Stimulated activated CD4-positive, alpha-beta T cell treated with anti-CD3 and anti-CD28 coated beads, TNF-alpha, amount 100 ng/mL, for 1 hour (primary cell): ENCODE measurements at places on chromosomes 1 and 21.

DNA sequence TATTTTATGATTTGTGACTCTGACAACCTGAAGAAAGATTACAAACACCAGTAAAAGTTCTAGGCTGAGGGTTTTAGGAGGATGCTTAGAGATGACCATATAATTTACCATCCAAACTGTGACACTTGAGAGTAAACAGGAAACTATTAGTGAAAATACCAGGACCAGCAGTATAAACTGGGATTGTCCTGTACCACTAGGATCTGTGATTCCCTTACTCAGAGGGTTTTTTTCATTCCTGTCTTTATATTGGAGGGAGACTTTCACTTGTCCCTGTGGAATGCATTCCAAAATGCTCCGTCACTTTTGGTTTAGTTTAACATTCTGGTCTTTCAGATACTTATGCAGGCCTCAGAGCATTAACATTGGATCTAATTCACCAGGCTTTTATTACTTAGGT lies 482.9 kb downstream of the PTBP2 start:
- DNase-seq, result no peak

- DNase-seq, result no peak
Observed at GRCh38 chr1:147215540-147215916, 9.6 kb downstream of the FMO5 start.

DNA sequence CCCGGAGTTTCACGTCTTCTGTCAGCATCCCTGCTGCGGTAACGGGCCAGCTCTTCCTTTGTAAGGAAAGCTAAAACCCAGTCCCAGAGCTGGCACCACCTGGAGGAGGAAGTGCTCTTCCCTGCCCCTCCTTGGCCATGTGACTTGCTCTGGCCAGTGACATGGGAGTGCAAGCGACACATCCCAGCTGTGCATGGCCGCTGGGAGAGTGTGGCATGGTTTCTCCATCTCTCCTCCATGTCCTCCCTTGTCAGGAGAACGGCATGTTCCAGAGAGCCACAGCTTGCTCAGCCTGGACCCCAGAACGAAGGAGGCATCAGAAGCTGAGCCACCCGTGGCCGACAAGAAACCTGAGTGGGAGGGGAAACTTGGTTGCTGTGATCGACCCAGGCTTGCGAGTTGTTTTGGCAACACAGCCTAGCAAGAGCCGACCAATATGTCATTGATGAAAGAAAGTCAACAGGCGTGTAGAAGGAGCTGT lies 2.7 kb upstream of the PRXL2B start:
- no peak for DNase-seq

DNA sequence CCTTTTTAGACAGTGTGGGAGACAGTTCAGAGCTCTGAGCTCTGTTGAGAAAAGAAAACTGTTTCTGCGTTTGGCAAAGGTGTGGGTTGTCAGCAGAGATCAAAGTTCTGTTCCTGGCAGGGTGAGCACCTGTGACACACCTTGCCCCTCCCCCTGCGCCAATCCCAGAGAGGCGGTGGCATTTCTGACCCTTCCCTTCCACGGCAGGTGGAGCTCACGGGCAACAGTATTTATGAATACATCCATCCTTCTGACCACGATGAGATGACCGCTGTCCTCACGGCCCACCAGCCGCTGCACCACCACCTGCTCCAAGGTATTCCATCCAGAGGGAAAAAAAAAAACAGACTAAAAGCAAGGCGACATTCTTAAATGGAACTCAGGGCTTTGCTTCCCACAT lies 20.7 kb downstream of the SIM2 start:
- no peak for DNase-seq

- no peak for DNase-seq
Observed at GRCh38 chr1:65425697-65426096, 5.2 kb downstream of the LEPR start.

GRCh38 chr1:152827173-152827572 lies at the start of gene LCE1A:
TSS of gene LCE1A (plus strand) at chr1:152827473. CDS start at chr1:152827473, 0 bp downstream.
- no peak for DNase-seq

DNA sequence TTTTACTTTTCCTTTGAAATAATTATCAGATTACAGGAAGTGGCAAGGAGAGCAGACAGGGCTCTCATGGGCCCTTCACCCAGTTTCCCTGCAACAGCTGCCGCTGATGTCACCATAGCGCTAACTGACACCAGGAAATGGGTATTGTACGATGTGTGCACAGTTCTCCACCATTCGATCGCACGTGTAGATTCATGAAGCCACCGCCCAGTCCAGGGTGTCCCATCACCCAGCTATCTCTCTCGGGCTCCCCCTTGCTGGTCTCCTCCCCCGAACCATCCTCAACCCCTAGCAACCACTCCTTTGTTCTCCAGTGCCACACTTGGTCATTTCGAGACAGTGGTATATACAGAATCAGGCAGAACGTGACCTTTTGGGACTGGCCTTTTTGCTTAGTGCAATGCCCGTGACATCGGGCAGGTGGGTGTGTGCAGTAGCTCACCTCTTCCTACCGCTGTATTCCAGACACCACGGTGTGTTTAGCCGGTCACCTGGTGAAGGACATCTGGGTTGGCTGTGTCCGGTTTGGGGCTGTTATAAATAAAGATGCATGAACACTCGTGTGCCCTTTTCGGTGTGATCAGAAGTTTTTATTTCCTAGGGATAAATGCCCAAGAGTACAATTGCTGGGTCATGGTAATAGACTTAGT lies 118.4 kb downstream of the CRYAA start:
- DNase-seq, result no peak

DNA sequence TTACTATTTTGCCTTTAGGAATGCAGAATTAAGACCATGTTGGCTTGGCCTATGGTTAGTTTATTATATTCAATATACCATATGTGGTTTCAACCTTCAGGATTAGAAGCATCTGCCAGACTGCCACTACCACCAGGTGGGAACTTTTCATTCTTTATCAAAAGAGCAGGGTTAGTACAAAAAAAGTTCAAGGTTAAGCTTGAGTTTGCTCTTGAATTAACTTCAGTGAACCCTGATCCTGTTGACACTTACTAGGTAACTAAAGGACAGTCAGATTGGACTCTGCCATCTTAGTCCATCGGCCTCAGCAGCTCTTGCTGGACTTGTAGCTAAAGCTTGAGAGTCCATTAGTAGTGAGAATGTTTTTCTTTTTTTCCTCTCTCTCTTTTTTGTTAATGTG lies 22.1 kb downstream of the CLIC4 start:
- no peak for DNase-seq

GRCh38 chr1:2045468-2046173 lies 4.6 kb upstream of the PRKCZ start:
- DNase-seq, result no peak

DNA sequence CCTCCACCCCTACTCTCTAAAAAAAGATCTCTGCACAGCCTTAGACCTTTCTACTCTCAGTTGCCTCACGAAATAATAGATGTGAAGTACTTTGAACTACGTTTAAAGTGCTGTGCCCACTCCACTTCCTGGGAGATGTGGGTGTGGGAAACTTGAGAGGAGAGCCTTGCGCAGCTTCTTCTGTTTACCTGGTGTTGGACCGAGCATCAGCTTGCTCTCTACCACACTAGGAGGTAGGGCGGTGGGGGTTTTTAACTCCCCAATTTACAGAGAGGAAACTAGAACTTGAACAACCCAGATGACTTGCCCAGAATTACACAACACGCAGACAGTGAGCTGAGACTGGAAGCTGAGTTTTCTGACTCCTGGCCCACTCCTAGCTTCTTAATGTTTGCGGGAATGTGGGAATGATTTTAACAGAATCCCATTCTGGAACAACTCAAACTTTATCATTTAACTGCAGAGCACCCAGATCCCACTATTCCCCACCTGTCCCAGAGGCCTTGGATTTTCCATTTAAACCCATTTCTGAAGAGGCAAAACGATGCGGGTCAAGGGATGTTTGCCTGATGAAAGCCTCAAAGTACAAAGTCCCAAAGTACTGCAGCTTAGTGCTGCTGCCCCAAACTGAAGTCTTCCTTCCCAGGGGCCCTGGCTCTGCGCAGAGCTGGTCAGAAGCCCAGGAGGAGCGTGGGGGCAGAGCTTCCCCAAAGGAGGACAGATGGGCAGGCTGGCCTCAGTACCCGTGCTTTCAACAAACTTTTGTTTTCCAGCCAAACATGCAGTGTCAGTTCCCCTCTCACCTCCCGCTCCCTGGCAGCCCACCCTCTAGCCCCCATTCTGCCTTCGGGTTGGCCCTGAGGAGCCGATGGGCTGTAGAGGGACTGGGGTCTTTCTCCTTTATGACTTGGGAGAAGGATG lies 19.0 kb downstream of the BTG2 start:
- DNase-seq, result no peak

DNA sequence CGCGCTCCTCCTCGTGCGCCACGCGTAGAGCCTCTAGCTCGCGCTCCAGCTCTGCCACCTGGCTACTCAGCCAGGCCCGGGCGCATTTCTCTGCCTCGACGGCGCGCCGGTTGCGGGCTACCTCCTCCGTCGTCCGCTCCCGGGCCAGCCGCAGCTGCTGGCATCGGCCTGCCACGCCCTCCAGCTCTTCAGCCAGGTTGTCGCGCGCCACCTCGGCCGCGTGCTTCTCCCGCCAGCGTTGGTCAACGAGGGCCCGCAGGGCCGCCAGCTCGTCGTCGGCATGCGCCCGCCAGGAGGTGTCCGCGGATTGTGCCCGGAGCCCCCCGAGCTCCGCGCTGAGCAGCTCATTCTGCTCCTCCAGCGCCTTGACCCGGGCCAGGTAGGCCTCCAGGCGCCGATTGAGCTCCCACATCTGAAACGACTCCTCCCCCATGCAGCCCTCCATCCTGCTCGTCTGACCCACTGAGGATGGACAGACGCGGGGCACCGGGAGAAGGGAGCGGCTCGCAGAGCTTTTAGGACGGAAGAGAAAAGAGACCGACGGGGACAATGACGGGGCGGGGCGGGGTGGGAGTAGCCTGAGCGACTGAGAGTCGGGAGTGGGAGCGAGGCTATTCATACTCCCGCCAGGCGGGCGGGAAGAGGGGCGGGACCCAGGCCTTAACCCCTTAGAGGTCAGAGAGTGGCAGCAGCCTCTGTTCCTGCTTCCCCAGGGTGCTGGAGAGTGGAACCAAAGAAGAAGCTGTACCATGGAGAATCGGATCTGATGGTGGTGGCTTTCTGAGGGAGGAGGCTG lies at the start of gene NES:
NES (minus strand) TSS at position 588 of the 796 bp plus-strand sequence; CDS start at position 445, 143 bp downstream.
- no peak for DNase-seq

DNA sequence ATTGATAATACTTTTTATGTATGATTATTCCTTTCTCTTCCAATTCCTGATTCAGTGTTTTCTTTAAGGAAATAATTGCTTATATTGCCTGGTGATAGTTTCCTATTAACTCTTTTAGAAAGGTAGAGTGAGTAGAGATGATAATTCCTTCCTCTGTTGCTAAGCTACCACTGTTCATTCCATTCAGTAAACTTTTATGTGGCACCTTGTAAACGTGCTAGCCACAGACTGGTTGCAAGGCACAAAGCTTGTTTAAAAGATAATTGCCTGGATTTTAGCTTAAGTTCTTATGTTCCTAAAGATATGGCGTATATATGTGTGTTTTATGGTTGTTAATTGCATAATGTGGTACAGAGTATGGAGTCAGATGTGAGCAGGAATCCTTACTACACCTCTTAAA lies 3.2 kb downstream of the ZFYVE9 start:
- no peak for DNase-seq

DNA sequence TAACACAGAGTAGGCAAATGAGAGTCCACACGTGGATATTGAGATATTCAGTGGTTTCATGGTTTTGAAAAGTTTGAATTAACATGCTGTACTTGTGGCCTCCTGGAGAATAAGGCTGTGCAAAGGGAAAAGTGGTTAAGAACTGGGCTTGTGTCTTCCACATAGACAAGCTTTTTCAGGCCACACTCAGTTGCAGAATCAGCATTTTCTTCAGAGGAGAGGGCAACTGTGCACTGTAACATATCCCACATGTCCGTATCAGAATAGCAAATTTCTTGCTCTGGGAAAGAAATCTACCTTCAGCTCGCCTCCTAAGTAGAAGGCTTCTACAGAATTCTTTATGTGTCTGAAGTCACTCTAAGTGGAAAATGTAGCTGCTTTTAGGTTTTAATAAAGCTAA lies 84.9 kb downstream of the ZC3H11B start:
- no peak for DNase-seq

- DNase-seq, result no peak
Observed at GRCh38 chr1:245896258-245896657, 610.8 kb downstream of the SMYD3 start.

GRCh38 chr1:242178924-242179708 lies 180.2 kb upstream of the MAP1LC3C start:
- DNase-seq, result no peak

- no peak for DNase-seq
Observed at GRCh38 chr21:33682992-33683627, 40.8 kb downstream of the ITSN1 start.

DNA sequence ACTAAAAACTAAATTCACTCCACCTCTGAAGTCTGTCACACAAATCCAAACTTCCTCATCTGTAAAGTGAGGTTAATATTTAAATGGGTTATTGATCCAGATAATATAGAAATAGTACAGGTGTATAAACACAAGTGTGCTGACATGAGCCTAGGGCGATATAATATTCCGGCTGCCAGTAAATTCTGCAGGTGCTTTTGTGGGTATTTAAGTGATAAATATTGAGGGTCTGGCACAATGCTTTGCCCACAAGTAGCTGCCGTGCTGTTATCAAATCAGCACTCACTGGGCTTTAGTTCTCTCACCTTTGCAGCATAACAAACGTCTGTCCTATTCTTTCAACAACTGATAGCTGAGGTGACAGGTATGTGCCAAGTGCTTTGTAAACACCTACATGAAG lies 7.6 kb downstream of the PABPC4 start:
- no peak for DNase-seq

DNA sequence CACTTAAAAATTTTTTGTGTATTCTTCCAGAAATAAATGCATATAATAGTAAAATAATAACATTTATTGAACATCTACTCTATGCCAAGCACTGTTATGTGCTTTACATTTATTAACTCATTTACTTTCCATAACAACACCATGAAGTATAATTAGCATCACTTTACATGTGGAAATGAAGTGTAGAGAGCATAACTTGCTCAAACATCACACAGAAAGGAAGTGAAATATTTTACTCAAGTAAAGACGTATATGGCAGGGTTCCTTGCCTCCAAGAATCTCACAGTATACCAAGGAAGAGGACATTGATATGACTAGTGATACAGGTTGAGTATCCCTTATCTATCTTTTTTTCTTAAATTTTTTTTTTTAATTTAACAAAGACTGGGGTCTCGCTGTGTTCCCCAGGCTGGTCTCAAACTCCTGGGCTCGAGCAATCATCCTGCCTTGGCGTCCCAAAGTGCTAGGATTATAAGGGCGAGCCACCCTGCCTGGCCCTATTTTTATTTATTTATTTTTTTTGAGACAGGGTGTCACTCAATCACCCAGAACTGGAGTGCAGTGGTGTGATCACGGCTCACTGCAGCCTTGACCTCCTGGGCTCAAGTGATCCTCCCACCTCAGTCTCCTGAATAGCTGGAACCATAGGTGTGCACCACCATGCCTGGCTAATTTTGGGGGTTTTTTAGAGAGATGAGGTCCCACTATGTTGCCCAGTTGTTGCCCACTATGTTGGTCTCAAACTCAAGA lies 7.7 kb upstream of the CLIC4 start:
- DNase-seq, result no peak
